Caudate nucleus (tissue), 63 donors: ENCODE measurements at places on chromosomes 6 and 20.

- no peak for DNase-seq
Measured at GRCh38 chr6:43600595-43600994, 24.6 kb downstream of the POLH start.

- no peak for DNase-seq
Measured at GRCh38 chr6:336159-337114, 44.1 kb downstream of the DUSP22 start.

DNA sequence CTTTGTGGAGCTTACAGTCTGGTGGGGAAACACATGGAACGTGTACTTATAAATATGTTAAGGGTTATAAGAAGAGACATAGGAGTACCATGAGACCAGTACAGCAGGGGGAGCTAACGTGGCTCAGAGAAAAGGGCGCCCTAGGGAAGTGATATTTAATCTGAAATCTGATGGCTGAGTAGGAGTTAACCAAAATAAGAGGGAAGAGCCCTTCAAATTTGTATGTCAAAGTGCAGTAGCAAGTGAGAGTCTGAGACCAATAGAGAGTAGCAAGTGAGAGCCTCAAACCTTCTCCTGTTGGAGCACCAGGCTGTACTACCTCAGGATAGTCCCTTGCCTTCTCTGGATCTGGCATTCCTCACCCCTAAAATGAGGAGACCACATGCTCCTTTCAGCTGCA lies 6.1 kb upstream of the PKIG start:
- no peak for DNase-seq

GRCh38 chr6:154661768-154662167 lies 71.4 kb upstream of the SCAF8 start:
- DNase-seq: no peak

DNA sequence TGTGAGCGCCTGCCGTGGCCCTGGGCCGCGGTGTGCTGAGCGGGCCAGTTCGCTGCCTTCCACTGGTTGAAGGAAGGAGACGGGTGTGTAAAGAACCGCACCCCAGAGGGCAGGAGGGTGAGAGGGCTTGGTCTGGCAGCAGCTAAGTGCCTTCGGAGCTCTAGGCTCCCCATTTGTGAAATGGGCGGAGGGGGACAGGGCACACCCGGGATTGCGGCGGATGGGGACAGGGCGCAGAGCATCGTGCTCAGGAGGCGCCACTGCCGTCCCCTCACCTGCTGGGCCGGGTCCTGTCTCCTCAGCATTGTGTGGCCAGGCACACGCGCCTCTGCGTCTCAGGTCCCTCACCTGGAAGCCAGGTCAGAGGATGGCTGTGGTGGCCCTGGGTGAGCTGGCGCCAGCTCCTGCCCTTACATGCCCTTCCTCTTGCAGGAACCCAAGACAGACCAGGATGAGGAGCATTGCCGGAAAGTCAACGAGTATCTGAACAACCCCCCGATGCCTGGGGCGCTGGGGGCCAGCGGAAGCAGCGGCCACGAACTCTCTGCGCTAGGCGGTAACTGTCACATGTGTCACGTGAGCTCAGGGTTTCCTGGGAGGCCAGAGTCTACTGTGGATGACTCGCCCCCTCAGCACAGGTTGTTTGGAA lies 3.1 kb downstream of the ADRM1 start:
- no peak for DNase-seq

DNA sequence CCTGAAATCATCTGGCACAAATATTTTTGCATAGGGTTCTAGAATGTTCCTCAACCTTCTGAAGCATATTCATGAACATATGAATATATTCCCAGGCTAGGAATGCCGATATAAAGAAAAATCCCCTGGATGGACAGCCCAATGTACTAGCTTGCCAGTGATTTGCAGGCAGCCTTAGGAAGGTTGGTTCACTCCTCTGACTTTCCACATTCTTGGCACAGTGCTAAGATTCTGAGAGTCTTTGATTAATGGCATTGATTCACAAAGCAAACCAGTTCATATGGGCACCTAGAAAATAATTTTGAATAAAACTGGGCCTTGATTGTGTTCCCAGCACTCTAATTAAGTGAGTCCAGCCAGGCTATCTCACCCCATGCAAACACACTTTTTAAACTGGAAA lies 56.9 kb upstream of the ENPP4 start:
- no peak for DNase-seq

DNA sequence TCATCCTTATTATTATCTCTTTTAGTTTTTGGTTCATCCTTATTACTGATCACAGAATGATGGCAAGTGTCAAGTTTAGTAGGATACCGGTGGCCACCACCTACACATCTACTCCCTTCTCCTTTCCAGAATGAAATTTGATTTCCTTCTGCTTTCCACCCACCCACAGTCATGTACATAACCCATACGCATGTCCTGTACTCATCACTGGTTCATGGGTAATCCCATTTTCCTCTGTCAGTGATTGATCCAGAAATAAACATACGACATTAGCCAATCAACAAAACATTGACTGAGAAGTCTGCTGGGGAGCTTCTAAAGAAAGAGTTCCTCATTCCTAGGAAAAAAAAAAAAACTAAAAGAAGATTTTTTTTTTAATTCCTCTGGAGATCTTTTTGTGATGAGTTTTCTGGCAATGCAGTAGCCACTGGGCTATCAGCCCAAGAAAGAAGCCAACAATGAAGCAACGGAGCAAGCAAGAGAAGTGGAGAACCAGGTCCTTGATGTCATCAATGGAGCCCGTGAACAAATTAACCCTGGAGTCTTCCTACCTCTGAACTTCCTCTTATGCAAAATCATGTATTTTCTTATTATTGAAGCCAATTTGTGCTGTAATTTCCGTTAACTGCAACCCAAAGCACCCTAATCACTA lies 127.8 kb downstream of the TASP1 start:
- no peak for DNase-seq

DNA sequence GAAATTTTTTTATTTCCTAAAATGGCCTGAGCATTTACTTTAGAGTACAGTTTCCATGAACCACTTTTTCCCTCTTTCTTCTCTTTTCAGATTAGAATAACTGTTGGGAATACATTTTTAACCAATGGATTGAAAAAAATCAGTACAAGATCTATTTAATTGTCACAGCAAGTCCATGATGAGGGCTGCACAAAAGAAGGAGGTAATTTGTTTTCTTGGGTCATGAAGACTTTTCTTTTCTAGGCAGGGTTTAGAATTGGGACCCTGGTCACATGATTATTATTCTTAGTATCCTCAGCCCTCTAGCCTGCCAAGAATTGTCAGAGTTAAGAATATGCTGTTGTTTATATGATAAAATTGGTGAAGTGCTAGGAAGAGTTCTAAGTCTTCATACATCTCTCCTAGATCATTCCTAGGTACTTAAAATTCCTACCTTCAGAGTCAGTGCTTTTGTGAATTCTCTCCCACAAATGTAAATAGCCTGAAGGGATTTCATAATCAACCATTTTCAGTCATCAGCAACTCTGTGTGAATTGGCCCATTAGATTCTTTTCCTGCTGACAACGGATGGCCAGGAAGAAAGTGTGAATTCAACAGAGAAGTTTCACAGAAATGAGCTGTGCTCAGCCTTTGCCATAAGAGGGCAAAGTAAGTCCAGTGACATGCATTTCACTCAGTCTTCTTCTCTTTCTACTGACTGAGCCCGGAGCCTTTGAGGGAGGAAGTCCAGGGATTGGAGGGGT lies 32.4 kb upstream of the TPBG start:
- no peak for DNase-seq

GRCh38 chr6:7138921-7139358 lies 31.2 kb downstream of the RREB1 start:
- DNase-seq: no peak

DNA sequence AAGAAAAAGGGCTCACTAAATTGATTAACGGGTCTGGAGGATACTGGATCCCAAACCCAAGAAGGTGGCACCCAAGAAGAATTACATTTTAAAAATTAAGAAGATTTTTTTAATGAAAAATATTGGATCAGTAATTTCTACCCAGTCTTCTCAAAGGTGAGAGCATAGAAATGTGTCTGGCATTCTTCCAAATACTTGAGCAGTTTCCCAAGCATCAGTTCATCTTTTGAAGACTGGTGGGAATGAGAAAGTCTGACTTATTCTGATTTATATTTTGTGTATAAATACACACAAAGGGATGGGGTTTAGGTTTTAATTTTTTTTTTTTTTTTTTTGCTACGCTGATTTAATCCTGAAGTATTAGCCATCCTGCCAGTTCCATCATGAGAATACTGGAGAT lies 3.3 kb downstream of the MGME1 start:
- no peak for DNase-seq

- no peak for DNase-seq
Measured at GRCh38 chr6:115582386-115582785, 478.3 kb downstream of the FRK start.

DNA sequence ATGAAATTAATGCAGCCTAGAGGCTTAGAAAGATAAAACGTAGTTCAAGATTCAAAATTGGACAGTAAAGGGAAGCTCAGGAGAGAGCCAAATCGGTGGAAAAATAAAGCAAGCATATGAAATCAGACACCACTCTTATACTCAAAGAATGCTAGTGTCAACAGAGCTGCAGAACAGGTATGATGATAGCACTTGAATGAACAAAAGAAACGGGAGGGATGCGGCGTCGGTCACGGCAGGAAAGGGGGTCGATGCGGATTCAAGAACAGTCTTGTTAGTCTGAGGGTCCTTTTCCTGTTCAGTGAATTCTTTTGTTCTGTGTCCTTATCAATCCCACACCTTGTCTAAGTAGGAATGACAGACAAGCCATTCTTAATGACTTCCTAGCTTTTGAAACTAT lies 114.4 kb downstream of the FOXC1 start:
- no peak for DNase-seq

GRCh38 chr6:5205877-5206850 lies 54.6 kb downstream of the LYRM4 start:
- peak; percentile 57 for DNase-seq

- no peak for DNase-seq
Measured at GRCh38 chr6:71138376-71138775, 150.2 kb upstream of the OGFRL1 start.

- DNase-seq: no peak
Measured at GRCh38 chr6:34386316-34387137, 5.9 kb downstream of the NUDT3 start.

GRCh38 chr6:16397623-16398022 lies 159.2 kb downstream of the GMPR start:
- no peak for DNase-seq

DNA sequence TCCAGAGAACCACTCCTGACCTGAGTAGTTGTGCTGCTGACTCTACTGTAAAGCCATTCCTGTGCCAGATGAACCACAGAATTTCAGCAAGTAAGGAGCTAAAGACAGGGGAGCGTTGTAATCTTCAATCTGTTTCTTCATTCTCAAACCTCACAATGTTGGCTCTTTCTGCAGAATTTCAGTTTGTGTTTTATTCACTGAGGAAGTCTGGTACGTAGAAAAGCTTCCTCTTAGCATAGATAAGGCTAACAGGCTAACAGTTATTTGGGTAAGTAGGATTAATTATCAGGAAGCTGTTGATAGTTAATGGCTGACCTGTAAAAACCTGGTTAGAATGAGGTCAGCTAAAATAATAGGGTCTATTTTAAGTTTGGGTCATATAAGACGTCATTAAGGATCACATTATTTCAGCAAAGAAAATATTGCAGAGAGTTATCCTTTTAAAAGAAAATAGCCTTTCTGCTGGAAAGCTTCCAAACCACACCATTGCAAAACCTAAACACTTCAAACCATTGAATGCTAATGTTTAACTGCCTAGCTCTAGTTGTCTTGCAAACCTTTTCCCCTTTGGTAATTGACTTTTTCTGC lies 14.1 kb upstream of the TENT5A start:
- no peak for DNase-seq

- no peak for DNase-seq
Measured at GRCh38 chr6:135372758-135373157, 124.8 kb downstream of the AHI1 start.

DNA sequence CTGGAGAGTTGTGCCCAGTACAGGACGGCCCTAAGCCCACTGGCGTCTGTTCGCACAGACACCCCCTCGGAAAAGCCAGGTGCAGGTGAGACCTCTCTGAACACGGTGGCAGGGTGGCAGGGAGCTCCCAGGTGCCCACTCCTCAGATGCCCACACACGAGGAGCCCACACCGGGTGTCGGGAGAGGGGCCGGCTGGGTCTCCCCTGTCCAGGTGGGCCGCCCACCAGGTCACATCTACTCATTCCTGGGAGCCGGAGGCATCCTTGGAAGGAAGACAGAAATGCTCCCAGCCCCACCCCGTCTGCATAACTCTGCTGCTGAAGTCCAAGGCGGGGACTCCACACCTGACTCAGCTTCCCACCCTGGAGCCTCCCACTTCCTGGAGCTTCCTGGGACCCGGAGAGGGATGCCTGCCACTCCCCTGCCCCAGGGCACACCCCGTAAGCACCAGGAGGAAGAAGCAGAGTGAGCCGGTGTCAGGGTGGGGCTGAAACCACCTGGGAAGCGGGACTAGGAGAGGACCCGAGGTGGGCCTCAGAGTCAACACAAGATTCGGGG lies 2.5 kb downstream of the SRMS start:
- DNase-seq: no peak

- no peak for DNase-seq
Measured at GRCh38 chr6:151095538-151096254, 144.1 kb upstream of the AKAP12 start.

DNA sequence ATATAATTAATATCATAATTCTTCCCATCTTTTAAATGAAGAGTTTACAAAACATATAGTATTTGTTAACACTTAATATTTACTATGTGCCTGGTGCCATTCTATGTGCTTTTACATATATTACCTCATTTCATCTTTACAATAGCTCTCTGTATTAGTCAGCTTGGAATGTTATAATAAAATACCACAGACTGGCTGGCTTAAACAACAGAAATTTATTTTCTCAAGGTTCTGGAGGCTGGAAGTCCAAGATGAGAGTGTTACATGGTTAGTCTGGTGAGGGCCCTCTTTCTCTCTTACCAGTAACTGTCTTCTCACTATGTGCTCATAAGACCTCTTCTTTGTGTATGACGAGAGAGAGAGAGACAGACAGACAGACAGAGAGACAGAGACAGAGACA lies 110.2 kb downstream of the NKAIN2 start:
- no peak for DNase-seq

DNA sequence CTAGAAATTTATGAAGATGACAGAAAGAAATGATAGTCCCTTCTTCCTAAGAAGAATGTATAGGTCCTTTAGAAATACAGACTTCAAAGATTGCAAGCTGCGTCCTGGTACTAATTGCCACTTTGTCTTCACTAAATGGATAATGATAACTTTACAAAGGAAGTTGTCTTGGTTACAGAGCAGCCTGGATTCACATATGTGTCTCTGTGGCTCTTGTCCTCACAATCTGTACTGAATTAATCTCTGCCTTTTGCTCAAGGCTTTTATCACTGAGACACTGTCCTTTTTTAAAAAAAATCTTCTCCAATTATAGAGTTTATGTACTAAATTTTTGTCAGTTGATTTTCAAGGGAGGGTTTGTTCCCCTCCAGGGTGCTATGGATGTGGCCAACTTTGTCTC lies 17.5 kb upstream of the MRAP2 start:
- DNase-seq: no peak
